ENCODE measurements at places on chromosomes 7 and 10.

GRCh38 chr7:1245524-1246050 is 12.9 kb downstream of the UNCX start:
- no peak for DNase-seq

DNA sequence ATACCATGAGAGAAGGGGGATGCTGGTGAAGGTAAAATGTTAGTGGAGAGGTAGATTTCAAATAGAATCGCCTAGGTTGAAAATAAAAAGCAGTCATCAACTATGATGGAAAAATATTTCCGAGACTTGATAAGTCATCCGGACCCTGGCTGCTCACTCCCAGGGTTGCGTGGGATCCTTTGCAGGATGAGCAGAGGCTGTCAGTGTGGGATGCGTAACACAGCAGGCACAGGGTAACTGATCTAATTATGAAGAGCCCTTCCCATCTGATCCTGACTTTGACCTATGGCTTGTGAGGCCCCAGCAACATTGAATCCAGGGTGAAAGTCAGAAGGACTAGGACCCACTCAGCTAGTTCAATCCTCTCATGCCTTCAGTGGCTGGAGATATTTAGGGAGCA is 236.9 kb downstream of the DPP6 start:
- no peak for DNase-seq

GRCh38 chr7:144403649-144404061 is at the start of gene NOBOX:
Gene NOBOX, minus strand, starts transcription at chr7:144403693.
- DNase-seq, result no peak

GRCh38 chr10:86851328-86852207 is 95.1 kb downstream of the BMPR1A start:
- DNase-seq, result no peak

- DNase-seq, result peak; percentile 24
These were observed 6.5 kb downstream of the SNX8 start for GRCh38 chr7:2307690-2308107.

- DNase-seq, result no peak
These were observed 900.4 kb upstream of the AUTS2 start for GRCh38 chr7:68697796-68698280.

DNA sequence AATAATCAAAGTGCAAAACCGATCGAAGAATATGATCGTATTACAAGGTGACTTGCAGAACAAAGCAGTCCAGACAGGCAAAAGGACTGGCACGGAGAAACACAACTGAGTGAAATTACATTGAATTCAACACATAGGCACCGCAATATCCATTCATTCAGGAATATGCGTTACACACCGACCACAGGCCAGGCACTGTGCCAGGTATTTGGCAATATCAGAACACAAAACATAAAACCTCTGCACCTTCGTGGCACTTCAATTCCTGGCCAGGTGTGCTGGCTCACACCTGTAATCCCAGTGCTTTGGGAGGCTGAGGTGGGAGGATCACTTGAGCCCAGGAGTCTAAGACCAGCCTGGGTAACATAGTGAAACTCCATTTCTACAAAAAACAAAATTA is 187.9 kb downstream of the DIP2C start:
- no peak for DNase-seq

DNA sequence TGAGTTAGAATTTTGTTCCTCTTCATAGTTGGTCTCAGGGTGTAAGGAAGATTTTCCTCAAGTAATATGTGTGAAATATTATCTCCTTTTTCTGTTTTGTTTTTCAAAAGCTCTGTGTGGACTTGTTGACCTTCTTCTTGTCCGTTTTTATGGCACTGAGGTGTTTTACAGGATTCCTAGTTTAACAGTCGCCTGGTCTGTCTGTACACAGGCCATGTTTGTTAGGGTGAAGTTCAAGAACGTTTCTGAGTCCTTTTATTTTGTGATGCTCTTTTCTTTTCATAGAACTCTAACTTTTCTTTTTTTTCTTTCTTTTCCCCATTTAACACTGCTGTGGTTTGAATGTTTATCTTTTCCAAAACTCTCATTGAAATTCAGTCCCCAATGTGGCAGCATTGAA is 18.5 kb downstream of the TACC2 start:
- DNase-seq, result no peak

DNA sequence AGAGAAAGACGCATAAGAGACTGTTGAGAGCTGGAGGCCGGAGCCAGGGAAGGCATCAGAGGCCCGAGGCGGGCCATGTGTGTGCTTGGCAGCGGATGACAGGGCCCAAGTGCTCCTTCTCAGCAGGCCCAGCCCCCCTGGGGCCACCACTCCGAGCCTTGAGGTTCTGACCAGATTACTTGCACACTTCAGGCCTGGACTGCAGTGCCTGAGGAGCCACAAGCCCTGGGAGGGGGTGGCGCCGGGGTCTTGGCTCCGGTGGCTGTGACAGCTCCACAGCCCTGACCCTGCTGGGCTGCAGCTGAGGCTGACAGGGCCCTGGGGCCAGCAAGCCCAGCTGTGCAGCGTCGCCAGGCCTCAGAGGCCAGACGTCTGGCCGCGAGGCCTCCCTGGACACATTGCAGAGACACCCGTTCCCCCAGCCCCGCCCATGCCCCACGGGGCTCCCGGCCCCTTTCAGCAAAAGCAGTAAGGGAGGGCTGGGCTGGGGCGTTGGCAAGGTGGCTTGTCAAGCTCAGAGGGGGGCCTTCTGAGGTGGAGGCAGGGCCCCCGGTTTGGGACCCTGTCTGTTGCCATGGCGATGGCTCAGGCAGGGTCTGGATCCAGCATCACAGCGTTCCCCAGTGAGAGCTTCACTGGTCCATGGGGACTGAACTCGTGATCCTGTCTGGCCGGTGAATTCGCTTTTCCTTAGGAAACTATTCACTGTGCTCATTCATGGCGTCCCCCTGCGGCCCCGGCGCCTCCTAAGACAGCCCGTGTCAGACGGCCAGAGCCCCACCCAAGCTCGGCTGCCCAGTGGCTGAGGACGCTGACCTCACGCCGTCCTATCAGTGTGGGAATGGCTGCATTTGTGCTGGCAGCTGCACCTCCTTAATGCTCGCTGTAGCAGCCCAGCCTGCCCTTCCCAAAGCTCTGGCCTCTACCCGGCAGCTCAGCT is 5.7 kb downstream of the ELN start:
- no peak for DNase-seq

DNA sequence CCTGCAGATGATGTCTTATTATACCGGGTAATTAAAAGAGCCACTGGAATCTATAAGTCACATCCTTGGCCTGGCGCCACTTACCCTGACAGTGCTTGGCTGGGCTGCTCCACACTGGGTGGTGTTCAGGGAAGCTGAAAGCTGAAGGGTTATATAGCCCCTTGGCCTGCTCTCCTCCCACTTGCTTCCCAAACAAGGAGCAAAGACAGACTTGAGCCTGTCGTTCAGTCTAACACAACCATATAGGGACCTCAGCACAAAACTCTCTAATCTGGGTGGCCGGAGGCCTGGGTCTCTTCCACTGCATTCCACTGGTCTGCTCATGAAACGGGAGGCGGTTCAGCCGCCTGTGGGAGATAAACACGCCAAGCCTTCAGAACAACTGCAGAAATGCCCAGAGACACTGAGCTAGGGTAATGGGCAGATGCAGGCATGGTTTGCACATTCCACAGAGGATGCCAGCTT is at the start of gene ACTA2:
Gene ACTA2, minus strand, starts transcription at position 127 of the 465 bp plus-strand sequence. CDS start 3,843 bp downstream, outside the sequence.
- no peak for DNase-seq

GRCh38 chr7:128913870-128914565 is 3.5 kb upstream of the KCP start:
- no peak for DNase-seq

- no peak for DNase-seq
These were observed 1.0 kb upstream of the AVPI1 start for GRCh38 chr10:97687785-97688781.

GRCh38 chr7:69620063-69620462 is 21.8 kb downstream of the AUTS2 start:
- DNase-seq, result no peak

DNA sequence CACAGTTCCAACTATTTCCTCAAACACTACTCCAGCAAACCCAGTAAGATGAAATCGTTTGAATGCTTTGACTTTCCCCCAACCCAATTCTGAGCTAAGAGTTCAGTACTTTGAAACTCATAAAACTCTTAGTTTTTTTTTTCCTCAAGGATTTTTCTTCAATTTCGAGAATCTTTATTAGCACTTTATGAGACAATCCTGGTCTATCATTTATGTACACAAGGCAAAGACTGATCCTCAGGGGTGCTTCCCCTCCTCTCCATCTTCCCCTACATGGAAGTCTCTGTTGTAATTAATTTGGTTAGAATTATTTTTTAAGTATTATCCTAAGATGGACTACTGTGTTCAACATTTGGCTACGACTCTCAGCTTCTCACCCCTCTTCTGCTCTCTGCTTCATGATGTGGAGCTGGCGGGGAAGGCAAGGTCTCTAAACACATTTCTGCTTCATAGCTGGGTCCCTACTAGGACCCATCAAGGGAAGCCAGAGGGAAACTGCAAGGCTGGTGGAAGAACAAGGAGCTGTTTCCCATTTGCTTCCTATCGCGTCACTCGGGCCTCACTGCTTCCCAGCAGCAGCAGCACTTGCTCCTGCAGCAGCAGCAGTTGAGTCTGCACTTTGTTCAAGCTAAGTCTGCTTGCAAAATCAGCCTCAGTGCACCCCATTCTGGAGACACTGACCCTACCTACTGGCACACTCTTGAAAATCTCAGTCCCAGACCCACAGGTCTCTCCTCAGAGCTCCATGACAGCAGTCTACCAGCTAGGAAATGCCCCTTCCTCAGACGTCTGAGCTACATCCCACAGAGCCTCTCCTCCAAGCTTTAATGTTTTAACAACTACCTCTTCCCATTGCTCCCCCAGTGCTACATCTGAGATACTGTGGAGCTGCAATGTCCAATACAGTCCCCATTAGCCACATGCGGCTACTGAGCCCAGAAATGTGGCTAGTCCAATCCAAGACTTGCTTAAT is 90.0 kb downstream of the CHCHD3 start:
- DNase-seq, result no peak

GRCh38 chr7:114930829-114931655 is 9.1 kb downstream of the MDFIC start:
- DNase-seq, result peak; percentile 41

DNA sequence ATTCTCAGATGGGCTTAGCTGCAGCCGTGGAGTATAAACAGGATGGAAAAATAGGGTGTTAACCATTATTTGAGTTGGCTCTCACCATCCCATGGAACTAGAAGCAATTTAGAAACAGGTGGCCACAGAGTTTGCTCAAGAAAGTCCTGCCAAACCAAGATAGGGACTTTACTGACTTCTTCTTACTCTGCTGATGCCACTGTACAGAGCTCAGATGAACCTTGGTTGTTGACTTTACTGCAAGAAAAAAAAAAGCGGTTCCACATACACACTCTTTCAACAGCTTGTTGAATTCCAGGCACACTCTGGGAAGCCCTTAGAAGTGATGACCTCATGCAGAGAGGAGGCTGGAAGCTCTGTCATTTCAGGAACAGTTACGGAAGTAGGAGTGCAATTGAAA is 753.4 kb downstream of the NRG3 start:
- DNase-seq, result no peak

- DNase-seq, result no peak
These were observed 7.0 kb upstream of the MYO1G start for GRCh38 chr7:44985900-44986217.

DNA sequence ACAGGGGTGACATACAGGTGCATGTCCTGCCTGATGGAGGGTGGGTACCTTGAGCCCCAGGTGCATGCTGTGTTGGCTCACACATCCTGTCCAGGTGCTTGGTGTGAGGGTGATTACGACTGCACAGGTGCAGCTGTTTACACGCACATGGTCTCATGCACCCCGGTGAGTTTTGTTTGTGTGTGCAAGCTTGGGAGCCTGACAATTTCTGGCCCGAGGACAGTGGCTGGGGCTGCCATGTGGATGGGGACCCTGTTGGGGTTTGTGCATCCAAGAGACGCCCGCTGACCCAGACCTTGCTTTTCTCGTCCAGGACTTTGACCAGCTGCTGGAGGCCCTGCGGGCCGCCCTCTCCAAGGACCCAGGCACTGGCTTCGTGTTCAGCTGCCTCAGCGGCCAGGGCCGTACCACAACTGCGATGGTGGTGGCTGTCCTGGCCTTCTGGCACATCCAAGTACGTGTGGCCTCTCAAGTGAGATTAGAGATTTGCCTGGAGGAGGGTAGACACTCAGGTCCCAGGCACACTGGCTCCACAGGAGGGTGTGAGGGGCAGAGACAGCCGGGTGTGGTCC is 61.7 kb downstream of the PRF1 start:
- no peak for DNase-seq

Data from CD4-positive, alpha-beta T cell treated with Interleukin-4 for 1 hour (primary cell).